T follicular helper cell (primary cell): ENCODE measurements at places on chromosomes 5 and 9.

DNA sequence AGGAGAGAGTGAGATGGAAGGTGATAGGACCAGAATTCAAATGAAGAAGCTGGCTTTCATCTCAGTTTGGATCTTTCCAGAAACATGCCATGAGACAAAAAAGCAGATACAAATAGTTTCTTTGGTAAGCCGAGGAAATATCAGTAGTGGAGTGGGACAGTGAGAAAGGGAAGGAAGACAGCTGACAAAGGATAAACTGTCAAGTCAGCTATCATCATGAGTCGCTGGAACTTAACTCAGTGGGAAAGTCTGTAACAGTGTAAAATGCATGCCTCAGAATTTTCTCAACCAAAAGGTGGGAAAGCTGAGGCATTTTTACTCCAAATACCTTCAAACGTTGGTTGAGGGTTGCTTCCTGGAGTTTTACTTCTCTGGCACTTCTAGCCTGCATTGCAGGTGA lies 129.8 kb downstream of the PLPPR1 start:
- DNase-seq, result no peak

DNA sequence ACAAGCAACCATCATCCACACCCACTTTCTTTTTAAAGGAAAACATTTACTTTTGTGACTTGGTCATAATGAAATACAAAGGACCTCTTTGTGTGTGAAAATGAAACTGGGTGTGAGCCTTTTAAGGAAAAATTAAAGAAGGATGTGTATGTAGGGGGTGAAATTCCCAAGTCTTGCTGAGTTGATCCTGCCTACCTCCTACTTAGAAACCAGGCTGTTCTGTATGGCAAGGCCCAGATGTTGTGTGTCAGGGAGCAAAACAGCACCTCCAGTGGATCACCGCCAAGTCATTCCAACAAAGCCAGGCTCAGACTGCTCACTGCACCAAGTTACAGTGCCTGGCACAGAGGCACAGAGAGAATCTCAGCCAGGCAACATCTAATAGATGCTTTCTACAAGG lies 198.5 kb upstream of the FBN2 start:
- no peak for DNase-seq

DNA sequence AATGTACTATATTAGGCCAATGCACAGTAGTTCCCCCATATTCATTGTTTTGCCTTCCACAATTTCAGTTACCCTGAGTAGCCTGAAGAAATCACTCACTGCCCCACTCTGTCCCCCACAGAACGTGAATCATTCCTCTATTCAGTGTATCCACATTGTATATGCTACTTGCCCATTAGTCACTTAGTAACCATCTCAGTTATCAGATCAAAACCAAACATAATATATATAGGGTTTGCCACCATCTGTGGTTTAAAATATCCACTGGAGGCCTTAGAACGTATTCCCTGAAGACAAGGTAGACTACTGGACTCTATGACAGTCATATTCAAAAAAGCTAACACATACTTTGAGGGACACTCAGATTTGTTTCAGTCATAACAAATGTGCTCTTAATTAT lies 465.7 kb upstream of the RGMB start:
- DNase-seq, result no peak

- peak; percentile 27 for DNase-seq
These were observed 54.3 kb downstream of the EHMT1 start for GRCh38 chr9:137672907-137673791.

DNA sequence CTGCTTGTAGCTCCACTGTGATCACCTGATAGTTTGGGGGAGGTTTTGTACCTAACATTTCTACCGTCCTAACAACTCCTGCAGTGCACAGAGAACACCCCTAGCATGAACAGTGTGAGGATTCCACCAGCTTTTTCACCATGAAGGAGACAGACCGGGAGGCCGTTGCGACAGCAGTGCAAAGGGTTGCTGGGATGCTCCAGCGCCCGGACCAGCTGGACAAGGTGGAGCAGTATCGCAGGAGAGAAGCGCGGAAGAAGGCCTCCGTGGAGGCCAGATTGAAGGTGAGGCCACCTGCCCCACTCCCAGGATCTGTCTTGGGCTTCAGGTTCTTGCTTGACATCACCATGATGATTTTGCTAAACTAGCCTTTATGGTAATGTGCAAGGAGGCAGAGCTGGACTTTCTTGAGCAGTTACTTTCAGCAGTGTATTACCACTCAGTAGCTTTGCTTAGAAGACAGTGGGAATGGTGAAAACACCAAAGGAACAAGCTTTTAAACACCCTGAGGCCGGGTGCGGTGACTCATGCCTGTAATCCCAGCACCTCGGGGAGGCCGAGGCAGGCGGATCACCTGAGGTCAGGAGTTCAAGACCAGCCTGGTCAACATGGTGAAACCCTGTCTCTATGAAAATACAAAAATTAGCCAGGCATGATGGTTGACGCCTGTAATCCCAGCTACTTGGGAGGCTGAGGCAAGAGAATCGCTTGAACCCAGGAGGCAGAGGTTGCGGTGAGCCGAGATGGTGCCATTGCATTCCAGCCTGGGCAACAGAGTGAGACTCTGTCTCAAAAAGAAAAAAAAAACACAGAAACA lies 3.3 kb downstream of the EXOC3 start:
- no peak for DNase-seq

GRCh38 chr5:115372146-115372545 lies 75.7 kb upstream of the CCDC112 start:
- DNase-seq, result no peak

- DNase-seq, result no peak
These were observed 113.8 kb downstream of the TLE4 start for GRCh38 chr9:79685577-79685976.

DNA sequence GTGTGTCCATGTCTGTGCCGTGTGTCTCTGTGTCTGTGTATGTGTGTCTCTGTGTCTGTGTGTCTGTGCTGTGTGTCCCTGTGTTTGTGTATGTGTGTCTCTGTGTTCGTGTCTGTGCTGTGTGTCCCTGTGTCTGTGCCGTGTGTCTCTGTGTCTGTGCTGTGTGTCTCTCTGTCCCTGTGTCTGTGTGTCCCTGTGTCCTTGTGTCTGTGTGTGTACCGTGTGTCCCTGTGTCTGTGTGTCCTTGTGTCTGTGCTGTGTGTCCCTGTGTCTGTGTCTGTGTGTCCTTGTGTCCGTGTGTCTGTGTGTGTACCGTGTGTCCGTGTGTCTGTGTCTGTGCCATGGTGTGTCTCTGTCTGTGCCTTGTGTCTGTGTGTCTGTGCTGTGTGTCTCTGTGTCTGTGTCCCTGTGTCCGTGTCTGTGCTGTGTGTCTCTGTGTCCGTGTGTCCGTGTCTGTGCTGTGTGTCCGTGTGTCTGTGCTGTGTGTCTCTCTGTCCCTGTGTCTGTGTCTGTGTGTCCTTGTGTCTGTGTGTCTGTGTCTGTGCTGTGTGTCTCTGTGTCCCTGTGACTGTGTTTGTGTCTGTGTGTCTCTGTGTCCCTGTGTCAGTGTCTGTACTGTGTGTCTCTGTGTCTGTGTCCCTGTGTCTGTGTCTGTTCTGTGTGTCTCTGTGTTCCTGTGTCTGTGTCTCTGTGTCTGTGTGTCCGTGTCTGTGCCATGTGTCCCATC lies 23.2 kb downstream of the CACNA1B start:
- no peak for DNase-seq

- no peak for DNase-seq
These were observed 7.2 kb downstream of the BTNL9 start for GRCh38 chr5:181047288-181047687.

DNA sequence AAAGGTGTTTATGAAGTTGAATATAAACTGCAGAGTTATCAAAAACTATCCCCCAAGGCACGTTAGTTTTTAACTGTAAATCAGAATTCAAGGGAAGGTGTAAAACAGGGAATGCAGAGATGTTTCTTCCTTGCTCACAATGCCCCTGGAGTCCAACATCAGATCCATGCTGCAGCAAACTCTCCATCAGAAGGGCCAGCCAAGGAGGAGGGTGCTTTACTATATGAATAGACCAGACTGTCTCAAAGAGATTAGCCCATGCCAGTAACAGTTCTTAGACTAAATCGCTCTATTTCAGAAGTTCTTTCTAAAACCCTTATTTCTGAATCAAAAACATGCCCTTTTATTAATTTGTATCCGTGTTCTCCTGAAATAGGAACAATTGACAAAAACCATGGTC lies 362.8 kb upstream of the RPS23 start:
- DNase-seq, result no peak

- DNase-seq, result no peak
These were observed 1116.0 kb upstream of the SEMA6A start for GRCh38 chr5:117690612-117691011.

DNA sequence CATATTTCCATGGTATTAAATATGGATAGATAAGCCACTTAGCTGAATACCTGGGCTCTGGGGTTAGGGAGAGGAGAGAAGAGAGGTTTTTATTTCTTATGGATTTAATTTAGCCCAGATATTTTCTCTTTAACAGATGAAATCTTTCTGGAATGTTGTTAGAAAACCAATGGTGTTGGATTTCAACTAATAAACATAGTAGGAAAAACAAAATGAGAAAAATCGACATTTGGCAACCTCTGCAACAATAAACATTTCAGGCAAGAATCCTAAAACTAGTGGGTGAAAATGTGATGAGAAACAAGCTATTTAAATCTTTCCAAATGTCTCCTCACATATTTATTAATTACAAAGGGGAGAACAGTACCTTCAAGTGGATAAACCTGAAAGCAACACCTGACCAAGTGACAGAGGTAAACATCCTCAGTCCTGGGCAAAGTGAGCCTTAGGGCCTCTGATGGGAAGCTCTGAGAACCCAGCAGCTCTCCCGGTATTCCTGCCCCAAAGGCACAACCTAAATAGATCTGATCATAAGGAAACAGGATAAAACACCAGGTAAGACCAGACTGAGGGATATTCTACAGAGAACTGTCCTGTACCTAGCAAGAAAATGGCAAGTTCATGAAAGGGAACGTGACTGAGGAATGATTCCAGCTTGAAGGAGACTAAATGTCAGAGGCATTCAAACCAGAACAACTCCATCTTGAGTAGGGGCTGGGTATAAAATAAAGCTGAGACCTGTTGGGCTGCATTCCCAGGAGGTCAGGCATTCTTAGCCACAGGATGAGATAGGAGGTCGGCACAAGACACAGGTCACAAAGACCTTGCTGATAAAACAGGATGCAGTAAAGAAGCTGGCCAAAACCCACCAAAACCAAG lies 163.7 kb downstream of the ESM1 start:
- DNase-seq, result no peak

GRCh38 chr9:90825586-90825985 lies 24.0 kb downstream of the SYK start:
- DNase-seq, result no peak

- no peak for DNase-seq
These were observed 7.3 kb upstream of the MTMR12 start for GRCh38 chr5:32319926-32320543.

GRCh38 chr5:117999939-118000549 lies 988.3 kb downstream of the DTWD2 start:
- DNase-seq, result no peak

DNA sequence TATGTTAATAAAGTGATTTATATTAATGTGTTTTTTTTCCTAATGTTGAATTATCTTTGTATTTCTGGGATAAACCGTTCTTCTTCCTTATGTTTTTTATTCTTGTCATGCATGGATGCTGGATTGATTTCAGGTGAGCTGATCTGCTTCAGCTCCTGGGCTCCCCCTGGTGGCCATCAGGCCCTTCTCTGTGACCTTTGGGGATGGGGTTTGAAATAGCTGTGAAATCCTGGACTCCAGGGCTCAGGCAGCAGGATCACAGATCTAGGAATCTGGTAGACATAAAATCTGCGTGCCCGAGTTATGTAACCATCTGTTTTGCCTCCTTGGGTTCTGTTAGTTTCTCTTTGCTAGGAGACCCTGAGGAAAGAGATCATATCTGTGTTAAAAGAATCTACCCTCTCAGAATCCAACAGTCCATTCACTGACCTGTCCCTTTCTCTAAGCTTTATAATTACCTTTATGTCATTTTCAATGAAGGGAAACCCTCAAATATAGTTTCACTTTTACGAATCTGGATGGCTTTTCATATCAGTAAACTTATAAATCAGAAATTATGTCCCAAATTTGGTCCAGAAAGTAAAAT lies 12.2 kb upstream of the OR13J1 start:
- DNase-seq, result peak; percentile 72

DNA sequence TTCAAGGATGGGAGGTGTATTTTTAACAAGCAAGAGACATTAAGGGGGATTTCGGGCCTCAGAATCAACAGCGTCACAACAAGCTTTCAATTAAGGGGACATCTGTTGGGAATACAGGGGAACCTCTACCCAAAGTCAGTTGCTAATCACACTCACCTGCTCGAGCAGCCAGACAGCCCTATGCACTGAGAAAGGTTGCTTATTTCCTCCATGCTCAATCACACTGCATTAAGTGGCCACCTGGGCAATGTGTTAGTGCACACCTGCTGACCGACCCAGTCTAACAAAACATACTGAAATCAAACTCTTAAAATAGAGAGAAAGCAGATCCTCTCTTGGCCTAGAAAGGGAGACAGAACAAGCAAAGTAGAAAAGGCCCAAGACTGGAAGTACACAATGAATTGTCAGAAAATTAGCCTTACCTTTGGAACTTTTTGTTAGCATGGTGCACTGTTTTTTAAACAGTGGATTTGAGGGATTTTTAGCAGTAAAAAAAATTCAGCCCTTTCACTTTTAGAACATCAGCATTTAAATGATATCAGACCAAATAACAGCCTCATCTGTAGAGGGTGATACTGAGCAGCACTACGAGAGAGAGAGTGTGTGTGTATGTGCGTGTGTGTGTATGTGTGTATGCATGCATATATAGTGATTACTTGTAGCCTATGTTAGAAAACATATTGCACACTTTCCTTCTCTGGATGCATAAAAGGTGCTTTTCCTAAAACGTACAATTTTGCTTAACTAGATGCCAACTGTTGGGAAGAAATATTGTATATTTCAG lies 1118.6 kb upstream of the DMAC1 start:
- DNase-seq, result no peak

- DNase-seq, result no peak
These were observed 263.2 kb downstream of the DMAC1 start for GRCh38 chr9:7536310-7536939.

DNA sequence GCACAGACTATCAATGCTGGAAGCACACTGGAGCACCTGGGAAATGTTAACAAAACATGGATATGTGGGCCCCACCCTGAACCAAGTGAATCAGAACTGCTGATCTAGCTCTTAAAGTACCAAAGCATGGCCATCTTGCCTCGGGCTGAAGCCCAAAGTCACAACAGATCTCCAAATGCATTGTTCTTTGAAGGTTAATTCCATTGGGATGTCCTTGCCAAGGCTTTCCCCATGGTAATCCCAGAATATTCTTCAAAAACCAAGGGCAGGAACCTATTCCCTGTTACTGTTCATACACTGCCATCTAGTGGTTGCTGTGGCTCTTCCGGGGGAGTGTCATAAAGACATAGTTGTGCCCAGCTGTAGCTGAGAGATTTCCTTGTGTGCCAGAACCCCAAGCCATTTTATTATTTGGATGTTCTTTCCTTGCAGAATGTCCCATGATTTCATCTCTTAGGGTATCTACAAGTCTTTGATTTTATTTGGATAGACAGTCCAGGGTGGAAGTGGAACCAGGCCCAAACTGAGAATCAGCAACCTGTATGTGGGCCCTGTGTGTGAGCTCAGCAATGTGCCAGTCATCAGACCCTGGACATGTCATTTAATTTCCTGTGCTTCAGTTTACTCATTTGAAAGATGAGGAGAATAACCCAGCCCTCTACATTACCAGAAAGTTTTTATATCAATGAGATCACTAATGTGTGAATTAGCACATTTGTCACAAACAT lies 290.0 kb downstream of the ACTL7B start:
- no peak for DNase-seq

- no peak for DNase-seq
These were observed 57.2 kb downstream of the RANBP6 start for GRCh38 chr9:5958273-5958672.
